H9 (cell line): ENCODE measurements at places on chromosomes 7 and 10.

GRCh38 chr7:2182461-2182860 lies 50.3 kb downstream of the MAD1L1 start:
- DNase-seq: peak; percentile 21

GRCh38 chr7:47953822-47954221 lies 5.6 kb upstream of the PKD1L1 start:
- DNase-seq: peak; percentile 2

- DNase-seq: no peak
Observed at GRCh38 chr7:93921186-93921585, 349 bp upstream of the GNG11 start.

DNA sequence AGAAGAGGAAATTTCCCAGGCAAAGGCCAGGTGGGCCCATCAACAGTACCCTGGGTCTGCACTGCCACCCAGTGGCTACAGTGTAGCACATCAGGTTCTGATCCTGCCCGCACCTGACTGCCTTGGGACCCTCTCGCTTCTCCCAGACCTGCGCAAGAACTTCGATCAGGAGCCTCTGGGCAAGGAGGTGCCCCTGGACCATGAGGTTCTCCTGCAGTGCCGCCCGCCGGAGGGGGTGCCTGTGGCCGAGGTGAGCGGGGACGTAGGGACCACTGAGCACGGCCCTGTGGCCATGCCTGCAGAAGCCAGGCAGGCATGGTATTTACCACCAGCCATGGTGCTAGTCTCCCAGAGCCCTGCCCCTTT lies 33.9 kb upstream of the SLC29A3 start:
- DNase-seq: peak; percentile 79

GRCh38 chr7:120997882-120998474 lies 9.5 kb downstream of the CPED1 start:
- DNase-seq: no peak

DNA sequence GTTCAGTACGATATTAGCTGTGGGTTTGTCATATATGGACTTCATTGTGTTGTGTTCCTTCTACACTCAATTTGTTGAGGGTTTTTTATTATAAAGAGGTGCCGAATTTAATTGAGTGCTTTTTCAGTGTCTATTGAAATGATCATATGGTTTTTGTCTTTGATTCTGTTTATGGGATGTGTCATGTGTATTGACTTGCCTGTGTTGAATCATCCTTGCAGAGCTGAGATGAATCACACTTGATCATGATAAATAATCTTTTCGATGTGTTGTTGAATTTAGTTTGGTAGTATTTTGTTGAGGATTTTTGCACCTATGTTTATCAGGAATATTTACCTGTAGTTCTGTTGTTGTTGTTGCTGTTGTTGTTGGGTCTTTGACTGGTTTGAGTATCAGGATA lies 39.8 kb downstream of the ATOH7 start:
- no peak for DNase-seq

- DNase-seq: no peak
Observed at GRCh38 chr10:1966712-1967376, 229.5 kb upstream of the ADARB2 start.

GRCh38 chr7:108421720-108422331 lies 34.4 kb downstream of the NRCAM start:
- no peak for DNase-seq

DNA sequence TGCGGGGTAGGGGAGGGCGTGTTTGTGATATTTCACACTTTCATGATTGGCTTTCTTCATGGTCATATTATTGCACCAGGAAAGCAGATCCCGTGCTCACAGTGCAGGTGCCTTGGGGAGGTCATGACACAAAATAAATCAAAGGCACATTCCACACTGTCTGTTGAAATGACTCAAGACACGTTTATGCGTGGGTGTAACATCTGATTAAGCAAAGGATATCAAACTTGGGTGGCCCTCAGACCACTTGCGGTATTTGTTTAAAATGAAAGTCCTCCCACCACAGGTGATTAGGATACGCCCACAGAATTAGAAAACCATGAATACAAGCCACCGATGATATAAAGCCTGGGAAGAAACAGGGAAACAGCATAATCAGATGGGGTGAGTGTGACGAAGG lies 51.1 kb downstream of the SVIL start:
- no peak for DNase-seq

- DNase-seq: no peak
Observed at GRCh38 chr7:105577251-105577650, 4.0 kb downstream of the EFCAB10 start.
